ENCODE measurements at places on chromosomes 3 and 15. TPM values are rescaled to one million over a fixed set of nuclear protein-coding genes. Genes with fewer than 3 reads are reported as not detected.

LYSMD2 gene
- 8.6 TPM for total RNA-seq

TMCO5A gene
- total RNA-seq: not detected

CD200R1 gene
- total RNA-seq: 0.38 TPM

GRCh38 chr15:74730619-74731316 is 5.4 kb upstream of the CYP1A1 start:
- H3K36me3 ChIP-seq: no peaks in the 10 kb centered on the region
- no peak overlapping the region for H3K4me3 ChIP-seq
- no peak overlapping the region for H3K27ac ChIP-seq
- peaks cover 10% of the 10 kb centered on the region for H3K27me3 ChIP-seq

GRCh38 chr3:190073264-190074008 is 47.3 kb downstream of the P3H2 start:
- DNase-seq: no peak
- H3K27ac ChIP-seq: no peak overlapping the region
- H3K27me3 ChIP-seq: no peaks in the 10 kb centered on the region
- no peaks in the 10 kb centered on the region for H3K36me3 ChIP-seq
- H3K4me1 ChIP-seq: no peaks in the 10 kb centered on the region

DNA sequence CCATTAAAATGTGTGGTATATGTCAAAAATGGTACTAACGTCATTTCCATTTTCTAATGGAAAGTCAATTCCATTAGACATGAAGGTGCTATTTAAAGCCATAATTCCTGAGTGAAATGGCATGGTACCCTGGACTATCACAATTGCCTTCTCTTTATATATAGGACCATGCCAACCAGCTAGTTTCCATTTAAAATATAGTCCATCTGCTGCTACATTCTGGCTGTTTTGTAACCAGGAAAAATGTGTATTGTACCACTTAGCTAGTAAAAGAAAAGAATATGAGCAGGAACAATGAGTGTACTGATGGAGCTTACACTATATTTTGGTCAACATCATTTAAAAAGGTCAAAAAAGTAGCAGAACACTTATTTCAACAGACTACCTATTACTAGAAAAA is 30.4 kb upstream of the HDC start:
- no peaks in the 10 kb centered on the region for H3K4me1 ChIP-seq
- H3K27me3 ChIP-seq: no peaks in the 10 kb centered on the region
- peaks cover 23% of the 10 kb centered on the region for H3K36me3 ChIP-seq
- H3K27ac ChIP-seq: no peak overlapping the region

- no peaks in the 10 kb centered on the region for H3K36me3 ChIP-seq
- peaks cover 18% of the 10 kb centered on the region for H3K4me1 ChIP-seq
- H3K27me3 ChIP-seq: peaks cover 12% of the 10 kb centered on the region
- H3K27ac ChIP-seq: no peak overlapping the region
- no peak for DNase-seq
Observed at GRCh38 chr3:46876313-46877300, 914 bp upstream of the PTH1R start.

DNA sequence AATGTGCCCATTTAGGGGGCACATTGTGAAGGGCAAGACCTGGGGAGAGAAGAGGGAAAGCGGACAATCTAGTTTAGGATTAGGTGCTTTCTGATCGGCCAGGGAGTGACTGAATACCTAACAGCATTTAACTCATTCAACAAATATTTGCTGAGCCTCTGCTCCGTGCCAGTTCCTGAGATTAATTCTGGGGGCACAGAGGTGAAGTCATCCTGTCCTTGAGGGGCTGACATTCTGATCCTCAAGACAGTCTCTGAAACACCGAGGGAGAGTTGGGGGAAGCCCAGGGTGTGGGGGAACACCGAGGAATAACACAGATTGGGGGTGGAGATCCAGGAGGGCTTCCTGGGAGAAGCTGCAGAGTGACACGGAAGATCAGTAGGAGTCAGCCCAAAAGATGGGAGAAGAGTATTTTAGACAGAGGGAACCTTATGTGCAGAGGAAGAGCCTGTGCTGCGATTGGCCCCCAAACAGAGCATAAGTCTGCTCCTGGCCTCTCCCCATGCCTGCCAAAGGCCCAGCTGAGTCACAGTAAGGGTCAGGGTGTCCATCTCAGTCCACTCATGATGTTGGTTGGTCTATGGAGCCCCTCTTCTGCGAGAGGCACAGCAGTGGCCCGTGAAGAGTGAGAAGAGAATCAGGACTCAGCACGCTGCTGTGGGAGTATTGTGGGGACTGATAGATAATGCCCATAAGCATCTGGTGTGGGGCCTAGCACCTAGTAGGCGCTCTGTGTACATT is 60.2 kb downstream of the AMOTL2 start:
- no peak overlapping the region for H3K27ac ChIP-seq
- no peaks in the 10 kb centered on the region for H3K36me3 ChIP-seq
- no peak for DNase-seq
- H3K27me3 ChIP-seq: peaks cover 14% of the 10 kb centered on the region
- no peaks in the 10 kb centered on the region for H3K4me1 ChIP-seq
- no peak overlapping the region for H3K4me3 ChIP-seq

Measured in natural killer cell (primary cell).